ENCODE measurements at places on chromosomes 16 and 17.

DNA sequence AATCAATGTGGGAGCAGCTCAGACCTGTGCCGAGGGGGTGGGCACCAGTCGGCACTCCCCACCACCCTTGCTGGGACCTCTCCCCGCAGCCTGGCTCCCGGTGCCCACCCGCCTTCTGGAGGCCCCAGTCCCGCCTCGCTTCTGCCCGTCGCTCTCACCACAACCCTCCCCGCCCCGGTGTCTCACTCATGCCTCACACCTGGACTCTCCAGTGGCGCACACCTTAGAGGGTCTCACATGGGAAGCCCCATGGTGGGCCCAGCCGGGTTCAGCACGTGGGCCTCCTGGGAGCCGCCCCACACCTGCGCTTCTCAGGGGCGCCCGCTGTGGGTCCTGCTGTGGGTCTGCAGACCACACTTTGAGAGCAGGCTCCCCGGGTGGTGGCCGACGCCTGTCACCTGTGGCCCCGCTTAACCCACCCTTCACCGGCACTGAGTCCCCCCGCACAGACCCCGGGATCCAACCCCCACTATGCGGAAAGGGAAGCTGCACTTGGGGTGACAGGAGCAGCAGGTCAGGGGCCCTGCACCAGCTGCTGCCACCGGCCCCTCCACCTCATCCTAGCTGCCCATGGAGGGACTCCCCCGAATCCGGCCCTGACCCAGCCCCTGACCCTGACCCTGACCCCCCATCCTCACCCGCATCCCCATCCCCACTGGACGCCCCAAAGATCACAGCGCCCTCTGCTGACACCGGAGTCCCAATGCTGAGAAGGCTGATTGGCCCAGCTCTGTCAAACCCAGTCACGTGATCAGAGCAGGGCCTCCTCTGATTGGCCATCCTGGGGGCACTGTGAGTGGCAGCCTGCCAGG, 27.4 kb upstream of the SLC38A10 start:
- DNase-seq, result no peak

DNA sequence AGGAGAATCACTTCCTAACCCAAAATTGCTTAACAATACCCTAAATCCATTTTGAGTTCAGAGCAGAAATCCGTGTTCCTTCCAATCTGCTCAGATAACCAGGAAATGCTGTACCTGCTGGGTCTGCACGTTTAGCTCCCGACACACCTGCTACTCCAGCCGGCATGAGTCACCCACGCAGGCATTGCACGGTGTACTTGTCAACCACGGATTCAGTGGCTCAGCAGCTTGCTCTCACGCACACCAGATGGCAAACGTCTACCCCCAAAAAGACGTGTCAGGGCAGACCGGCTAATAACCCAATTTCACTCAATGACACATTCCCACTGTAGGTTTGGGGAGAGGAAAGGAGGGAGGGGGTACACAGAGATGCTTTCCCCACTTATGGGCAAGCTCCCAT, 468.1 kb downstream of the SOX9 start:
- DNase-seq, result peak; percentile 87

GRCh38 chr17:18992454-18993130, 12.0 kb downstream of the FAM83G start:
- DNase-seq, result no peak

GRCh38 chr17:3944485-3945388, 19.5 kb downstream of the ATP2A3 start:
- peak; percentile 73 for DNase-seq

GRCh38 chr16:50268352-50268751, 2.0 kb downstream of the ADCY7 start:
- peak; percentile 43 for DNase-seq

DNA sequence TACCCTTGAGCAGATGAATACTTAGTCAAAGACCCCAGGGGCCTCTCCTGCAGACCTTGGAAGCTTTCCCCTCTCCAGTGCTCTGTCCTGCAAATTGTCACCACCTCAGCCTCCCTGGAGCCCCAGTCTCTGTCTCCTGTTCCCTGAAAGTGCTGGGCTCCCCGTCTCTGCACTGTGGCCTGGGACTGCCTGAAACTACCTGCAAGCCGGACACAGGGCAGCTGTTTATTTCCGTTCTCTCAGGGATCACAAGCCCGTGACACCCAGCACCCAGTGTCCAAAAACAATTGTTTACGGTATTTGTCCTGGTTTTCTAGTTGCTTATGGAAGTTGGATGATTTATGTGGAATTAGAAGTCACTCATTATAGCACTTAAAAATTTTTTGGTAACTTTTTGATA, 81.6 kb upstream of the CHMP6 start:
- no peak for DNase-seq

DNA sequence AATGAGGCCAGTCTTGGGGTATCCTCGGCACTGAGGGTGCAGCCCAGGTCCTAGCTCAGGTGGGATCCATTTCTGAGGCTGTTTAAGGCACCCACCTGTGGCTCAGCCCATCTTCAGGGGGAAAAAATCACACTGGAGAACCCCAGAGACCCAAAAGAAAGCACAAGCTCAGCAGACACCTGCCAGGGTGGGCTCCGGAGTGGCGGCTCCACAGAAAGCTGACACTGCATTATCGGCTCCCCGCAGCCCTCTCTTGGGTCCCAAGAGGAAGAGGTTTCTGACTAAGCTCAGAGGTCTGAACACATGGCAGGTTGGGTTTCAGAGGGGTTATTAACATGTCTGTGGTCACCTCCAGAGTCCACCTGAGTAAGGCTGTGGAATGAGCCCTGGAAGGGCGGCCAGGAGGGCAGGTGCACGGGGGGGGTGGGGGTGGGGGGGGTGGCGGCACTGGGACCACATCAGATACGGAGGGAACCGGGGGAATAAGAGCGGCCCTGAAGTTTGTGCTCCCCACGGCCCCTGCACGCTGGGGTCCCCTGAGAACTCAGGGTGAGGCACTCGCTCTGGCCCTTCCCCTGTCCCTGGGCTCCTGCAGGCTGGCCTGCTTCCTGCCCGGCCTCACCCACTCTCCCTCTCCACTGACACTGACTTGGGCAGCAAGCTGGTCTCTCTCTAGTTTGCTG, 79.5 kb downstream of the TIMM22 start:
- no peak for DNase-seq

GRCh38 chr16:8528471-8528870, 61.8 kb downstream of the TMEM114 start:
- no peak for DNase-seq

- peak; percentile 74 for DNase-seq
Observed at GRCh38 chr17:79065105-79065670, 9.4 kb upstream of the ENGASE start.

DNA sequence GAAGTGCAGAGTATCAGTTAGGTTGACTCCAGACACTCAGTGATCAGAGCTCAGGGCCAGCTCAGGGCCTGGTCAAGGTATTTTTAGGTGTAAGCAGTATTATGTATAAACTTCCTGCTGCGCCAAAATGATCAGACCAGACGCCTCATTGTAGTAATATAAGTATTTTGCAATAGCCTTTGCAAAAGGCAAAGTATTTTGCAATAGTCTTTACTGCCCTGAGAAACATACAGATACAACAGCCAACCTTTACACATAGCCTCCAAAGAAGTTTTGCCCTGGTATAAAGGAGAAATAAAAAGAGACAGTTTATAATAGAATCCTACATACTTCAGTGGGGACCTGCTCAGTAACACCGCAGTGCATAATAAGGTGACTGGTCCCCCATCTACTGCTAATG, 333.0 kb upstream of the EEF2KMT start:
- no peak for DNase-seq

- DNase-seq, result no peak
Observed at GRCh38 chr16:27853651-27854050, 209.9 kb downstream of the GSG1L start.

DNA sequence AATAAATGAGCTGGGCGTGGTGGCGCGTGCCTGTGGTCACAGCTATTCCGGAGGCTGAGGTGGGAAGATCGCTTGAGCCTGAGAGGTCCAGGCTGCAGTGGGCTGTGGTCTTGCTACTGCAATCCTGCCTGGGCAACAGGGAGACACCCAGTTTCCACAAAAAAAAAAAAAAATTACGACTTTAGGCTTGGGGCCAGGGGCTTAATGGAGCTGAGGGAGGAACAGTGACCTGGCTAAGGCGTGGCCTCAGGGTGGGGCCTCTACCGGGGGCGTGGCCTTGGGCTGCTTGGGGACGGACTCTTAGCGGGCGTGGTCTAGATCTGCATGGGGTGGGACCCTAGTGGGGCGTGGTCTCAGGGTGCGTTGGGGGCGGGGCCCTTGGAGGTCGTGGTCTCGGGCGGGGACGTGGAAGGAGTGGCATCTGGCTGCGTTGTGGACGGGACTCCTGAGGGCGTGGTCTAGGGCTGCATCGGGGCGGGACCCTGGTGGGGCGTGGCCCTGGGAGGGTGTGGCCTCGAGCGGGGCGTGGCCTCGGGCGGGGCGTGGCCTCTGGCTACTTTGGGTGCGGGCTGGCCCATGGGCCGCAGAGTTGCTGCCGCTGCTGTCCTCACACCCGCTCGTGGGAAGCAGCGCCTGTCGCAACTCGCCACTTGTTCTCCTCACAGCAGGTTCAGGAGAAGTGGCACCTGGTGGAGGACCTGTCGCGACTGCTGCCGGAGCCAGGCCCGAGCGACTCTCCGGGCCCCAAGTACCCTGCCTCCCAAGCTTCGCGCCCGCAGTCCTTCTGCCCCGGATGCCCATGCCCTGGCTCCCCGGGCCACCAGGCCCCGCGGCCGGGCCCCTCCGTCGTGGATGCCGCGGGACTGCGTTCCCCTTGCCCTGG, 5.8 kb upstream of the C17orf99 start:
- DNase-seq, result peak; percentile 91

- DNase-seq, result no peak
Observed at GRCh38 chr16:75064403-75065148, 52.0 kb downstream of the LDHD start.

DNA sequence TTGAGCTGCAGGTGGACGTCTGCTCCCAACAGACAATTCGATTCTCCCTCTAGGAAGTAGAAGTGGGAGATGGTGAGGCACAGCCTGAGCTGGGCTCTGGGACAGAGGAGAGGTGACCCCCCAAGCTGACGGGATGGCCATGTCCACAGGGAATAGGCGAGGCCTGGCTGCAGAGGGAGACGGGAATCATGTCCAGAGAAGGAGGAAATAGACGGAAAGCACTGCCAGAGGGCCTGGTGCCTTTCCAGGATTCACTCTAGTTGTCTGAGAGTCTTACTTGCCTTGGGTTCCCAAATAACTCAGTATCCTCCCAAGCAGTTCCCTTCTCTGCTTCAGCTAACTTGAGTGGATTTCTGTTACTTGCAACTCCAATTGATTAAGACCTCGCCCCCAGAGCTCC, 4.3 kb upstream of the CRISPLD2 start:
- no peak for DNase-seq

DNA sequence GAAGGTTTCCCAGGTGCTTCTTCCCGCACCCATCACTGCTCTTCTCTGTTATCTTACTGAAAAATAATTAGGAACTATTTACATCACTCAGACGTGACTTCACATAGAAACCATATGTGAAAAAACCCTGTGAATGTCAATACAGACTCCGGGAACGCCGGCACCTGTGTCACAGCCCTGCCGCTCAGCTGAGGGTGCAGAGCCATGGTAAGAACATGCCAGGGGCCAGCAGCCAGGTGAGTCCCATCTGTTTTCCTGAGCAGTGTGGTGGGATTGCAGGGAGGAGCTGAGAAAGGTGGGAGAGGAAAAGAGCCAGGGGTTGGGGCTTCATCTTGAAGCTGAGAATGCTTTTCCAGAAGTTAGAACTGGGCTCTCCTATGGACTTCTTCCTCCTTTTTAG, 13.7 kb downstream of the FOXF1 start:
- DNase-seq, result no peak
